ENCODE measurements at places on chromosomes 1 and 21.

- peak; percentile 71 for DNase-seq
These were observed 812 bp downstream of the CACHD1 start for GRCh38 chr1:64470665-64471217.

GRCh38 chr1:3525551-3526482 is 71.4 kb downstream of the ARHGEF16 start:
- DNase-seq, result peak; percentile 64

GRCh38 chr1:1966071-1966740 is 37.4 kb downstream of the CFAP74 start:
- DNase-seq, result no peak

DNA sequence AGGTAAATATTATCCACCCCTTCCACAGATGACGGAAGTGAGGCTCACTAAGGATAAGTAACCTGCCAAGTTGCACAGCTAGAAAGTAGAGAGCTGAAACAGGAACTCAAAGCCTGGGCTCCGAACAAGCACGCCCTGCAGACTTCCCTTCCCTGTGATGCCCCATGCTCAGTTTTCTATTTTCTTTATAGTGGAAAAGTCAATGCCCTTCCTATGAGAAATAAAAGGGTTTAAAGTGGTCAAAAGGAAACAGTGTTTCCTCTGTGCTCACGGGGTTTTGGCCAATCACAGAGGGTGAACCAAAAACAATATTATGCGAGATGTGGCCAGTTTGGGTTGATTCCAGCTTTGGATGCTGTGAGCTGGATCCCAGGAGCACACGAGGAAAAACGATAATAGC is 44.5 kb downstream of the DDR2 start:
- DNase-seq, result no peak

GRCh38 chr1:170355267-170355801 is 176.6 kb upstream of the GORAB start:
- DNase-seq, result no peak

DNA sequence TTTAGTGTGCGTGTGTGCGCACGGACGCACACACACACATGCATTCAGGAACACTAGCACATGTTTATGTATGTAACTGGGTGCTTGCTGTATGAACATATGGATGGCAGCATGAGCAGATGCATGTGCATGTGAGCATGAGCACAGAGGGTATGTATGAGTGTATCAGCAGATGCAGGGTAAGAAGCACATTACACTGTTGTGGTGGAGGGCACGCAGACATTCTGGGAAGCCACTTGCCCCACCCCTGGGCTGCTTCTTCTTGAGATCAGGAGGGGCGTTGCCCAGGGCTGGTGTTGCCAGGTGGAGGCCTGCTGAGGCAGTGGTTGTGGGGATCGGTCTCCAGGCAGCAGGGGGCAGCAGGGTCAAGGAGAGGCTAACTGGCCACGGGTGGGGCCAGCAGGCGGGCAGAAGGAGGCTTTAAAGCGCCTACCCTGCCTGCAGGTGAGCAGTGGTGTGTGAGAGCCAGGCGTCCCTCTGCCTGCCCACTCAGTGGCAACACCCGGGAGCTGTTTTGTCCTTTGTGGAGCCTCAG is 3.9 kb upstream of the P3R3URF start:
- peak; percentile 84 for DNase-seq

DNA sequence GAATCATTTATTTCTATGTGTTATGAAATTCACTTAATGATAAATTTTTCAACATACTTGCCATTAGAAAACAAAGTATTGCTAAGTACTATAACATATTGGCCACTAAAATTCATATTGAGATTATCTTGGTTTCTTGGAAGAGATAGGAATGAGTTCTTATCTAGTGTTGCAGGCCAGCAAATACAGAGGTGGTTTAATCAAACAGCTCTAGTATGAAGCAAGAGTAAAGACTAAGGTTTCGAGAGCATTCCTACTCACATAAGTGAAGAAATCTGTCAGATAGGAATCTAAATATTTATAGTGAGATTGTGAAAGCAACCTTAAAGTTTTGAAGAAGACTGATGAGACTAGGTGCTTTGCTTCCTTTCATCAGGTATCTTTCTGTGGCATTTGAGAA is 37.9 kb upstream of the FOXE3 start:
- DNase-seq, result no peak

All from H7 (cell line).